CD4-positive, alpha-beta T cell treated with Interleukin-4 for 1 hour (primary cell): ENCODE measurements at places on chromosomes 2 and 18.

DNA sequence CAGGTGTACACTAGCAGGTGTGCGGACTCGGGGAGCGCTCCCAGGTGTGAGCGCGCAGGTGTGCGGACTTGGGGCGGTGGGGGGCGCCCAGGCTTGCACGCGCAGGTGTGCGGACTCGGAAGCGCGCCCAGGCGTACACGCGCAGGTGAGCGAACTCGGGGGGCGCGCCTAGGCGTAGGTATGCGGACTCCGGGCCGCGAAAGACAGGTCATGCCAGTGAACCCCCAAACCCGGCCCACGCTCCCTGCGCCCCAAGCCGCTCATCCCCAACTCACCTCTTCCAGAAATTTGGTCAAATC is 342 bp downstream of the CYB5A start:
- DNase-seq: no peak

GRCh38 chr2:134413430-134413829 is 159.6 kb downstream of the MGAT5 start:
- no peak for DNase-seq

- no peak for DNase-seq
Measured at GRCh38 chr2:167192833-167193232, 304.6 kb downstream of the XIRP2 start.

GRCh38 chr2:220151341-220151740 is 523.9 kb downstream of the SLC4A3 start:
- DNase-seq: no peak

DNA sequence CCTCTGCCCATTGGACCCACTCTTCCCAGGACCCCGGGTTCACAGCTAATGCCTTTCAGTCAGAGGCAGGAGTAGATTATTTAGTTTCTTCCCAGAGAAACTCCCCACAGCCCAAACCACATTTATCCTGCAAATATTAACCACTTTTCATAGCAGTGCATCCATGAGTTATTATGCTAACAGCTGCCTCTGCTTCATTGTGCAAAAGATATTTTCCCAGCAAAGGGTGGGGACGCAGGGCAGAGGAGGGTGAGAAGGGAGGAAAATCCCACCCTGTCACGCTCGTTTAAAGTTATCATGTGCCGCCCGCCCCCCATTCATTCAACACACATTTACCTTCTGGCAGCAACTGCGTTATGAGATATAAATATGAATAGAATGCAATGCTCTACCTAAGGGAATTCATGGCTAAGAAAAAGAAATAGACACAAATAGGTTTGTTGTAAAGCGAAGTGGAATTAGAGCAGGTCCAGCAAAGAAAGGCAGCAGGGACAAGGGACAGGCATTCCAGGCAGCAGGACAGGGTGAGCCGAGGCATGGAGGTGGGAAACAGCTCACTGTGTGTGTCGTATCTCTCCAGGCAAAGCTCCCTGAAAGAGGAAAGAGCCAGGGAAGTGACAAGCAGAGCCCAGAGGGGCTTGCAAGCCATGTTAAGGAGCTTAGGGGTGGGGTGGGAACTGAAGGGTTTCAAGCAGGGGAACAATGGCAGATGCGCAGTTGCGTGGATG is 46.3 kb upstream of the LTBP1 start:
- no peak for DNase-seq

DNA sequence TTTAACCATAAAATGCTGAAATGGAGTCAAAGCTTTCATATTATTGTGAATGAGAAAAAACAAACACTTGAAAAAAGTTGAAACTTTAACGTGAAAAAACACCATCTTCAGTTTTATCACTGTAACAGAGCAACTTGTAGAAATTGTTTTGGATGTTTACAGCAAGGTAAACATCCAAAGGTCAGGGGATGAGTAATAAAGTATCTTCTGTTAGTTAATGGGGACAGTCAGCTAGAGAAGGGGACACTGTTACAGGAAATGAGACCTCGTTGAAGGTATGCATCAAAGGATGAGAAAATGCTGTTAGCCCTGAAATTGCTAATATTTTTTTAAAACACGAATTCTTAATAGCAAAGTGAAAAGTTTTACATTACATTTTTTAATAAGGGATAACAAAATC is 2.9 kb downstream of the RHBDD1 start:
- peak; percentile 15 for DNase-seq

GRCh38 chr2:186130748-186131641 is 355.1 kb upstream of the ZC3H15 start:
- no peak for DNase-seq

- peak; percentile 84 for DNase-seq
Measured at GRCh38 chr2:101717071-101717845, 19.8 kb downstream of the MAP4K4 start.

GRCh38 chr2:100394111-100394641 is 23.3 kb downstream of the CHST10 start:
- no peak for DNase-seq

- no peak for DNase-seq
Measured at GRCh38 chr18:363301-364085, 95.6 kb upstream of the THOC1 start.

GRCh38 chr2:157439824-157440186 is 4.1 kb downstream of the CYTIP start:
- DNase-seq: peak; percentile 55

GRCh38 chr2:120945091-120945490 is 209.4 kb downstream of the GLI2 start:
- no peak for DNase-seq

GRCh38 chr18:62091487-62092120 is 95.3 kb downstream of the PIGN start:
- no peak for DNase-seq

DNA sequence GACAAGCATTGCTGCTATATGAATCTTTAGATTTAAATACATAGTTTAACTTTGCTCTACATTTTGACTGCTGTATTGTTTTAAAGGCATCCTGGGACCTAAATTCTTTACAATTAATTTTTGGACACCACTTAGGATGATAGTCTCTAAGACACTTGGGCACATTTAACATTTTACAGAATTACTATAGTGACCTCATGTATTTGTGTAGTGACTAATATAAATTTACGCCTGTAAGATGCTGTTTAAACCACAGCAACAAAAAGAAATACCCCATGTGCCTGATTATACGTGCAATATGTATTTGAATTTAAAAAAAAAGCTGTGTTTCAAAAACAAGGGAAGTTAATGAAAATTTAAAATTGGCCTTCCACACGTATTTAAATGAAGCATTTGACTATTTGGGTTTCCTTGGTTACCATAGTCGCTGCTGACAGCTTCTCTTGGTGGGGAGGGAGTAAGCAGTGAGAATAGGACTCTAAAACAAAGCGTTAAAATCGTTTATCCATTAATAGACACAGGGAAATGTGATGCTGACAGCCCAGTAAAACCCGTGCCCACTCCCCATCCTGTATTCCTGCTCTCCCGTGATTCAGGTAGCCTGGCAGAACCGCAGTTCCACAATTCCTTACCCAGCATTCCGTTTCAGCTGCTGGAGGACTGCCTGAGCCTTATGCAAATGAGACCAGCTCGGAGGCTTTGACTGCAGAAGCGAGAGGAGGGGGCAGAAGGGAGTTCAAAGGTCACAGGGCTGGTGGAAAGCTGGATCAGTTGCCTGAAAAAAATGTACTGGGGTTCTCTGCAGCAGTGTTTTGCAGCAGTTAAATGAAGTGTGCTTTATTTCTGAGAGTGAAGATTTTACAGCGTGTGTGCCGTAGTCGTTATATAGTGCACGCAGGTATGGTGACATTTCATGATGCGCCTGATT is 104.3 kb downstream of the CSRNP3 start:
- DNase-seq: no peak

- DNase-seq: no peak
Measured at GRCh38 chr2:2830576-2830975, 499.5 kb upstream of the MYT1L start.

GRCh38 chr2:161994761-161995520 is 79.1 kb downstream of the DPP4 start:
- no peak for DNase-seq

GRCh38 chr2:119715409-119716283 is 36.6 kb downstream of the TMEM177 start:
- DNase-seq: no peak

DNA sequence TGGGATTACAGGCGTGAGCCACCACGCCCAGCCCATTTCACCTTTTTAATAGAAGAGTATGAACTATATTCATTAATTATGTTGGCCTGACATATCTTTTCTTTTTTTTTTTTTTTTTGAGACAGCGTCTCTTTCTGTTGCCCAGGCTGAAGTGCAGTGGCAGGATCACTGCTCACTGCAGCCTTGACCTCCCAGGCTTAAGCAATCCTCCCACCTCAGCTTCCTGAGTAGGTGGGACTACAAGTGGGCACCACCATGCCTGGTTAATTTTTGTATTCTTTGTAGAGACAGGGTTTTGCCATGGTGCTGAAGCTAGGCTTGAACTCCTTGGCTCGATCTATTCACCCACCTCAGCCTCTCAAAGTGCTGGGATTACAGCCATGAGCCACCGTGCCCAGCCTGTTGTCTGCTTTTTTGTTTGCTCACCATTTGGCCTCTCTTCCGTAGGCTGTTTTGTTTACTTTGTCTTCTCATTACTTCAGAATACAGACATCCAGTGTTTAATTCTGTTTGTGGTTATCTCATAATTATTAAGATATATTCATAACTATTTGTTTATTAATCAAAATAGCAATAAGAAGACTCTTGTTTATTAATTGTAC is 16.3 kb upstream of the CDH2 start:
- no peak for DNase-seq

GRCh38 chr2:178946494-178946893 is 103.4 kb downstream of the CCDC141 start:
- DNase-seq: no peak

GRCh38 chr2:190466819-190467446 is 58.8 kb downstream of the MFSD6 start:
- DNase-seq: no peak

GRCh38 chr2:85710687-85711577 is 16.8 kb downstream of the GNLY start:
- no peak for DNase-seq

- no peak for DNase-seq
Measured at GRCh38 chr2:72940361-72940760, 23.0 kb downstream of the EMX1 start.

GRCh38 chr18:64919971-64920570 is 771.2 kb upstream of the LINC00305 start:
- no peak for DNase-seq

DNA sequence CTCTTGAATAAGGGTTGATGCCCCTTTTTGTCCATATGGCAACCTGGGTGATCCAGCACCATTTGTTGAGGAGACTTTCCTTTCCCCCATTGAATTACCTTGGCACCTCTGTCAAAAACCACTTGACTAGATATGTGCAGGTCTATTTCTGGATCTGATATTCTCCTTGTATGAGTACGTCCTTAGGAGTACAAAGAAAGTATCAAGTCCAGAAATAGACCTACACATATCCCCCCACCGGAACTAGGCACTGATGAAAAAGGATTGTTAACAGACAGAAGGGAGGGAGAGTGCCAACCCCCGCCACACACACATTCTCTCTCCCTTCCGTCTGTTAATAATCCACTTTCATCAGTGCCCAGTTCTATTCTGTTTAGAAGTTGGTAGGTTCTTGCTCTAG is 225.0 kb downstream of the TMEM163 start:
- DNase-seq: no peak

DNA sequence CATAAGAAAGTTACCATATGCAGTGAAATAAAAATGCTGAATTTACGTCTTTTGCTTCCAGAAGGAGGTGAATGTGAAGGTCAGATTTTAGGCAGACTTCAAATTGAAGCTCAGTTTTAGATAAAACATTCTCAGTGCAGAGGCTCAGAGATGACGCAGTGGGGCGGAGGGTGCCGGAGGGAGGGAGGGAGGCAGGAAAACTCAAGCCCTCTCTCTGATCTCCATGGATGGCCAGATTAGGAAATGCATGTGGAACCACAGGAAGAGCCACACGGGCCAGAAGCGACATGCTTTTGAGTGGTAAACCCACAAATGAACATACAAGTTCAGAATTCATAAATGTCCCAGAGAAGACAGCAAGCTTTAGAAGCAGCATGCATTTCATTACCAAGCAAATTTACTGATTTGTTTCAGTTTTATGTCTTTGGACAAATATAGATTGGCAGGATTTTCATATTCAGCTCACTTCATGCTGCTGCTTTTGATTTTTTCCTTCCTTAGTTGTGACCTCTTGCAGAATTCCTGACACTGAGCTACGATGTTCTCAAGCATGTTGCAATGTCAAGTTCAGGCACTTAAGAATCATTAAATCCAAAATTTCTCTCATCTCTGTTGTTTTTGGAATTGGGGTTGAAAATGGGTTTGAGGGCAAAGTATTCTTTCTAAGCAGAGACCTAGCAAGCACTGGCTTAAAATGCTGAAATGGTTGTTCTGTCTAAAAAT is 29.7 kb upstream of the APCDD1 start:
- DNase-seq: no peak

DNA sequence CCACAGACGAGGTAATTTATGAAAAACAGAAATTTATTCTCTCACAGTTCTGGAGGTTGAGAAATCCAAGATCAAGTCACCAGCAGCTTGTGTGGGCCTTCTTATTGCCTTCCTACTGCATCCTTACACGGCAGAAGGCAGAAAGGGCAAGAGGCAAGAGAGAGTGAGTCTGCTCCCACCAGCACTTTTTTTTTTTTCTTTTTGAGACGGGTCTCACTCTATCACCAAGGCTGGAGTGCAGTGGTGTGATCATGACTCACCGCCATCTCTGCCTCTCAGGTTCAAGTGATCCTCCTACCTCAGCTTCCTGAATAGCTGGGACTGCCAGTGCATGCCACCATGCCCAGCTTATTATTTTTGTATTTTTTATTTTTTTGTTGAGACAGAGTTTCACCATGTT is 78.5 kb upstream of the HK2 start:
- DNase-seq: no peak

GRCh38 chr18:64191069-64191468 is 42.2 kb upstream of the LINC00305 start:
- DNase-seq: no peak

DNA sequence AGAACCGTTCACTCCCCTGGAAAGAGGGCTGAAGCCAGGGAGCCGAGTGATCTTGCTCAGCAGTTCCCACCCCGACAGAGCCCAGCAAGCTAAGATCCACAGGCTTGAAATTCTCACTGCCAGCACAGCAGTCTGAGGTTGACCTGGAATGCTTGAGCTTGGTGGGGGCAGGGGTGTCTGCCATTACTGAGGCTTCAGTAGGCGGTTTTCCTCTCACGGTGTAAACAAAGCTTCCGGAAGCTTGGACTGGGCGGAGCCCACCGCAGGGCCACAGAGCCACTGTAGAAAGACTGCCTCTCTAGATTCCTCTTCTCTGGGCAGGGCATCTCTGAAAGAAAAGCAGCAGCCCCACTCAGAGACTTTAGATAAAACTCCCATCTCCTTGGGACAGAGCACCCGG is 180.8 kb downstream of the WDR7 start:
- DNase-seq: no peak

DNA sequence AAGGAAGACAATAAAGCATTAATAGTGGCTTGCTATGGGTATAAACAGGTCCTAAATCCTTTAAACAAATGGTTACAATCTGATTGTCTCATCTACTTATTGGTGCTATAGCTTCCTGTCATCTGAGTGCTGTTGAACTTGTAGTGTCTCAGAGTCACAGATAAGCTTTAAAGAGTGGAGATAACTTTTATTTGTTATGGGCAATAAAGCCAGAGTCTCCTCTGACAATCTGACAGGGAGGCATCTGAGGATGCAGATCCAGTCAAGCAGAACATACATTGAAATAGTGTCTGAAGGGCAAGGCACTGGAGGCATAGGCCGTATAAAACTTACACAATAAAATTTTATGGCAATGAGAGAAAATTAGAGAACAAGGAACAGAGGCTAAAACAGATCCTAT is 1132.4 kb upstream of the CDH2 start:
- no peak for DNase-seq
